ENCODE measurements at places on chromosomes 3 and 15.

- no peak for DNase-seq
Measured at GRCh38 chr15:94098921-94099573, 132.3 kb upstream of the MCTP2 start.

GRCh38 chr3:14204515-14205284 is 26.1 kb downstream of the LSM3 start:
- no peak for DNase-seq

GRCh38 chr3:187066228-187066995 is 72.9 kb downstream of the RPL39L start:
- DNase-seq = peak; percentile 47

GRCh38 chr3:77456906-77457305 is 417.0 kb downstream of the ROBO2 start:
- no peak for DNase-seq
